ENCODE measurements at places on chromosomes 2 and 18.

DNA sequence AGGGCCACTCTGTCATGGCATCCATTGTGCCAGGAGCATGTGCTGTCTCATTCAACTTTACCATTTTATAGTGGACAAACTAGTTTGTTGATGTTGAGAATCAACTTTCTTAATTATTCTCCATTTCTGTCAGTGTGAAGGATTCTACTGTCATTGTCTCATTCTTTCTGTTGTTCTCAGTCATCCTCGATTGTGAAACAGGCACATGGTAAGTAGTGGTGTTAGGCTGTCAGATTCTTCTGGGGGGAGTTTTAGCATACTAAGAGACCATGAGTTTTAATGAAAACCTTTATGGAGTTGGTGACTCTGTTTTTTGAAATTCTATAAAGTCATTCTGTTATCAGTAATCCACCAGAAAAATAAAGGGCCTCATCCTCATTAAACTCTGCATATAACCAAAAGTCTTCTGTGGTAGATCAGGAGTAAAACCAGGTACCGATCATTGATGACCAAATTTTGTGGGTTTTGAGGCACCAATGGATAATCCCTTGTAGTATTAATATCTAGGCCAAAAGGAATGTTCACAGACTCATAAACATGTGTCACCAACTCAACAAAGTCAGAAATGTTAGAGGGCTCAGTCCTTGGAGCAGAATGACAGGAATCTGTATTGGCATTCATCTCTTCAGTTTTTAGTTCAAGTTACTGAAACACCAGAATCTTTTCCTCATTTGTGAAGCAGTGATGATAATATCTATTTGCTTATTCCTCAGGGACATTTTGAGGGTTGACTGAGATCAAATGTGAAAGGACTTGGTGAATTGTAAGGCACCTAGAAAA is 73.2 kb downstream of the CERS6 start:
- peak; percentile 27 for DNase-seq

GRCh38 chr2:20042531-20042930 is 8.9 kb downstream of the LAPTM4A start:
- no peak for DNase-seq

- peak; percentile 44 for DNase-seq
These were observed 69.4 kb upstream of the TTC27 start for GRCh38 chr2:32558492-32558891.

GRCh38 chr18:48878471-48878870 is 72.3 kb downstream of the SMAD7 start:
- no peak for DNase-seq

GRCh38 chr2:100819370-100820272 is at the start of gene NPAS2:
TSS of gene NPAS2 (plus strand) at chr2:100820139. CDS start at chr2:100904755, 84,616 bp downstream.
- peak; percentile 42 for DNase-seq

GRCh38 chr2:85441864-85442263 is 23.4 kb downstream of the SH2D6 start:
- peak; percentile 48 for DNase-seq

GRCh38 chr2:187150670-187151069 is 297.4 kb downstream of the CALCRL start:
- DNase-seq, result no peak

- no peak for DNase-seq
These were observed 67.2 kb downstream of the REV1 start for GRCh38 chr2:99422599-99422998.

- DNase-seq, result peak; percentile 91
These were observed 579 bp downstream of the MAT2A start for GRCh38 chr2:85539361-85540132.

GRCh38 chr2:3420769-3421397 is 41.4 kb downstream of the TRAPPC12 start:
- no peak for DNase-seq

GRCh38 chr2:204776781-204777559 is 231.7 kb downstream of the PARD3B start:
- DNase-seq, result peak; percentile 7

DNA sequence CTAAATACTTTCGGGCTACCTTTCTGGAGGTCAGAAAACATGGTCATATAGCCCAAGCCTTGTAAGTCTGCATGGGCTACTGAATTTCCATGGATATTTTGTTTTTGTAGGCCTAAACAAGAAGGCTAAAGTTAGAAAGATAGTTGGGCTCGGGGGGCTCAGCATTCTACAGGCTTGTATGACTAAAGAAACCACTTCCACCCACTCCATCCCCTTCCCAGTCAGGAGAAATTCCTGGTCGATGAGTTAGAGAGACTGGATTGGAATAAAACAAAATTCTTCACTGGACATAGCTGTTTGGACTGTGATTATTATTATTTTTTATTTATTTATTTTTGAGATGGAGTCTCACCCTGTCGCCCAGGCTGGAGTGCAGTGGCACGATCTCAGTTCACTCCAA is 539.4 kb upstream of the TNP1 start:
- DNase-seq, result no peak

DNA sequence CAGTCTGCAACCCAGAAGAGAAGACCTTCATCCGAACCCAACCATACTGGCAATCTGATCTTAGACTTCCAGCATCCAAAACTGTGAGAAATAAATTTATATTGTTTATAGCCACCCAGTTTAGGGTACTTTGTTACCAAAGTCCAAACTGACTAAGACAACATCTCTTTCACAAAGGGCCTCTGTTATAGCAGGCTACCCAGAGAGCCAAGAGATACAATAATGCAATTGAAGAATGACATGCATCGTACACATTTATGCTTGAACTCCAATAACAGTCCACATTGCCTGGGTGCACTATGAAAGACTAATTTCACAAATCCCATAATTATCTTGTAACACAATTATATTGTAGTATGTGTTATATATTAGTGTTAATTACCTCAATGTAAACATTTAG is 39.1 kb upstream of the ANKRD44 start:
- no peak for DNase-seq

- DNase-seq, result no peak
These were observed 19.8 kb downstream of the EPHA4 start for GRCh38 chr2:221552291-221552690.
